ENCODE measurements at places on chromosomes 16 and 17.
A peak's percentile ranks its signal among the peaks of the same experiment; 100 is the strongest.

GRCh38 chr16:53581784-53582183 lies 78.8 kb upstream of the AKTIP start:
- no peak for DNase-seq

DNA sequence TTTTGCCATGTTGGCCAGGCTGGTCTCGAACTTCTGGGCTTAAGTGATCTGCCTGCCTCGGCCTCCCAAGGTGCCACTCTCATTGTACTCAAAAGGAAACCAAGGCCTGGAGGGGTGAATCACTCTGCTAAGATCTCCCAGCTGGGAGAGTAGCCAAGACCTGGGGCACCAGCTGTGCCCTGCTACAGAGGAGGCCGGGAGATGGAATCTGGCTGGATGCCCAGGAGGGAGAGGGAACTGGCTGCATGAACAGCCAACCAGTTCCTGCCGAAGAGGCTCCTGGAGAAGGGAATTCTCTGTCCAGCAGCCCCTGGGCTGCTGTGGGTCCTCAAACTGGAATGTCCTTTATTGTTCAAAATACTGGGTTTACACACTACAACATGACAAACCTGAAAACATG lies 238.7 kb upstream of the CIBAR2 start:
- DNase-seq = peak; percentile 90

GRCh38 chr17:40307001-40307730 lies 1.8 kb upstream of the RARA start:
- DNase-seq = no peak

GRCh38 chr16:55144651-55145050 lies 179.4 kb upstream of the IRX6 start:
- DNase-seq = no peak

GRCh38 chr17:65572581-65573281 lies 11.3 kb upstream of the AXIN2 start:
- no peak for DNase-seq

GRCh38 chr17:537133-537532 lies 177.5 kb downstream of the VPS53 start:
- no peak for DNase-seq

GRCh38 chr17:67285360-67285759 lies 40.4 kb upstream of the HELZ start:
- DNase-seq = no peak

DNA sequence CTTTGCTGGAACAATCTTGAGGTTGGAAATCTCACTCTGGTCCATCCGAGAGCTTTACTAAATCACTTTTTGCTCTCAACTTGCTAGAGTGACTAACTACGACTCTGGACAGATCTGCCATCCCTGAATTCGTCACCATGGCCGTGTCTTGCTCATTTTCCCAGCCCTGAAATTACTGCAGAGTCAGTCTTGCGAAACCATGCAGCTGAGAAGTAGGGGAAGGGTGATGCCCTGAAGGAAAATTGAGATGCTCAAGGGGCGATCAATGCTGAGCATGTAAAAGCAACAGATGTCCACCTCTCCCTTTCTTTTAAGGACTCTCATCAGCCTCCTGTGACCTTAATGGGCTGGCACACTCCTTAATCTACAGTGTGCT lies 18.8 kb downstream of the PCTP start:
- DNase-seq = no peak

DNA sequence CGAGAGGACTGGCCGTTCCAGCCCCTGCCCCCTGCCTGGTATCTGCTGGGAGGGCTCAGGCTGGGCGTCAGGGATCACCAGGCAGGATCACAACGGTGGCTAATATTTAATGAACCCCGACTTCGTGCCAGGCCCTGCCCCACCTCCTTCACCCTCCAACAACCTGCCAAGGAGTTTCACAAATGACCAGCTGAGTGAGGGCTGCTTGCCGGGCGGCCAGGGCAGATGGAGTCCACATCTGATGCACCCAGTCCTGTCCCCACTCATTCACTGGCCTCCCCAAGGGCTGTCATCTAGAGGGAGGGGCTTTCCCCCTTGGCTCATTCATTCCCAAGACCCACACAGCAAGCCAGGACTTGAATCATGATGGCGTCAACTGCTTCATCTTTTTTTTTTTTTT lies 17.5 kb downstream of the UBALD1 start:
- no peak for DNase-seq

DNA sequence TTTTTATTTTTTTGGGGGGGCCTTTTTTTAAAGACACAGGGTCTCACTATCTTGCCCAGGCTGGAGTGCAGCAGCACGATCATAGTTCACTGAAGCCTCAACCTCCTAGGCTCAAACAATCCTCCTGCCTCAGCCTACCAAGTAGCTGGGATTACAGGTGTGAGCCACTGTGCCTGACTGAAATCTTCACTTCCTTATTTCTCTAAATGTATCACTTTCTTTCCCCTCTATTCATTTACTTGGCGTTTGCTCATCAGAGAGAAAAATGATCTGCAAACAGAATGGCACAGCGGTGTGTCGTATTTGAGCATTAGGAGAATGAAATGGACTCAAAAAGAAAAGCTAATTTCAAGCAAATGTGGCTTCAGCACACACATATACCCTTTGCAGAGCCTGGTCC lies 44.3 kb upstream of the CDH5 start:
- no peak for DNase-seq

DNA sequence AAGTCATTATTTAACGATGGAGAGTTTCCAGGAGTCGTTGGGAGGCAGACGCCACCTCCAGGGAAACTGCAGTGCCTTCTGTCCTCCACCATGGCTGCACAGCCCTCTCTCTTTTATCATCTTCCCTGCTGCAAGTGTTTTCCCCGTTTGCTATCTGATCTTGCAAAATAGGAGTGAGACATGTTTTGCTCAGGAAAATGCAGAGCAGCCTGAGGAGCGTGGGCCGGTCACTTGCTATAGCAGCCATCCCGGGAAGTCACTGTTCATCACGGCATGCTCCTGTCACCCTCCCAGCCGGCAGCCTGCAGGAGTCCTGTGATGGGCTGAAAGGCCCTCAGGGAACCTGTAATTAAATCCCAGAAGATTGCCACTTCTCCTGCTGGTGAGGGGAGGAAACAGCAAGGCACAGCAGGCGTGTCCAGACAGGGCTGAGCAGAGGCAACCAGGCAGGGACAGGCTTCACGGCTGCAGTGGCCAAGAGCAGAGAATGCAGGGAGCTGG lies 143.1 kb downstream of the GSG1L start:
- no peak for DNase-seq

- DNase-seq = no peak
Measured at GRCh38 chr17:79354173-79354820, 256.6 kb downstream of the RBFOX3 start.

DNA sequence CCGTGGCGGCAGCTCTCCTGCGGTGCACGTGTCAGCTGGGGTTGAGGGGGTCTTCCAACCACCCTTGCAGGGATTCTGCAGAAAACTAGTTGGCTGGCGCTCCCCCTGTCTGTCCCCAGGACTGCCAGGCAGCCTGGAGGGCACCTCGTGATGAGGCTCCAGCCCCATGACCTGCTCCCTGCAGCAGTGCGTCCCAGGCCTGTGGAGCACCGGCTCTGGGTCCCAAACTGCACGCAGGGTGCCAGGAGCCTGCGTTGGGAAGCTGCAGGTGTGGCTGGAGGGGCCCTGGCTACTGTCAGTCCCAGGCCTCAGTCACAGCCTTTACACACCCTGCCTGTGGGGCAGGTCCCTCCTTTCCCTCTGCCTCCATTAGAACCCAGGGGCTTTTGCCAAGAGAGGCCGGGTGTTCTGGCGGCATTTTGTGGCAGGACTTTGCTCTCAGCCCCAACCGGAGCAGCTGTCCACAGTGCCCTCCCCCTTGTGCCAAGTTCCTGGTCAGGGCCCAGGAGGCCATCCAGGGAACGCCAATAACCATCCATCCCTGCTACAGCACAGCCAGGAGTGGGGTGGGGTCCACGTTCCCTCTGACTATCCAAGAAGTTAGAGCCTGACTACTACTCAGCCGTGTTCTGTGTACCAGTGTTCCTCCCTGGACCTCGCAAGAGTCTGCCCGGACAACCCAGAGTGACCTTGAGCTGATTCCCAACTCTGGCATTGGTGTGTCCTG lies 9.2 kb downstream of the CHMP6 start:
- DNase-seq = no peak

GRCh38 chr17:38710604-38710962 lies 5.5 kb downstream of the MLLT6 start:
- DNase-seq = no peak

DNA sequence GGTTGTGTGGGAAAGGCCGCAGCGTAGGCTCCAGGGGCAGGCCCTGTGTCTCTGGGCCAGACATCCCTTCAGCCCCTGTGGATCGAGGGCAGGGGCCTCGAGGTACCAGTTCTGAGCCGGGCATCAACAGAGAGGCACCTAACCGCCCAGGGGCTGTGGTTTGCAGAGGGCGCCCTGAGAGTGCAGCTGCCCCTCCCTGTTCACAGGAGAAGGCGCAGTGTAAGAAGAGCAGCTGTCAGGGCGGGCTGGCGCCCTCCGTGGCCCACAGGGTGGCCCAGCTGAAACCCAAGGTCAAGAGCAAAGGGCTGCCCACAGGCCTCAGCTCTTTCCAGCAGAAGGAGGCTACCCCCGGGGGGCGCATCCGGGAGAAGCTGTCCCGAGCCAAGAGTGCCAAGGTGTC lies 56.5 kb downstream of the ACTG1 start:
- DNase-seq = no peak

DNA sequence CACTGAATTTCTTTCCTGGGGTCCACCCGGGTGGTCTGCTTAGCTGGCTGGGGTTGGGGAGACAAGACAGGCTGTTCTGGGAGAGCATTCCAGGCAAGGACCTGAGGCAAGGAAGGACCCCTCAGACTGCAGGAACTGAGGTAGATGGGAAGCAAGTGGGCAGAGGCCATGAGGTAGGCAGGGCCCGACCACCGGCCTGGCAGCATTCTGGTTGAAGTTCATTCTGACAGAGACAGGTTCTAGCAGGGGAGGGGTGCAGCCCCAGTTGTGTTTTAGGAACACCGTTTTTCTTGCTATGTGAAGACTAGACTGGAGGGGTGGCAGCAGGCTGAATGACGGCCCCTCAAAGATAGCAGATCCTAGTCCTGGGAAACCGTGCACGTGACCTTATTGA lies 17.5 kb downstream of the B9D1 start:
- no peak for DNase-seq

- DNase-seq = no peak
Measured at GRCh38 chr17:73282629-73283028, 20.9 kb upstream of the CPSF4L start.

- no peak for DNase-seq
Measured at GRCh38 chr17:48646183-48647102, 20.3 kb upstream of the HOXB9 start.

GRCh38 chr17:58818654-58819053 lies 63.0 kb downstream of the PPM1E start:
- DNase-seq = no peak

DNA sequence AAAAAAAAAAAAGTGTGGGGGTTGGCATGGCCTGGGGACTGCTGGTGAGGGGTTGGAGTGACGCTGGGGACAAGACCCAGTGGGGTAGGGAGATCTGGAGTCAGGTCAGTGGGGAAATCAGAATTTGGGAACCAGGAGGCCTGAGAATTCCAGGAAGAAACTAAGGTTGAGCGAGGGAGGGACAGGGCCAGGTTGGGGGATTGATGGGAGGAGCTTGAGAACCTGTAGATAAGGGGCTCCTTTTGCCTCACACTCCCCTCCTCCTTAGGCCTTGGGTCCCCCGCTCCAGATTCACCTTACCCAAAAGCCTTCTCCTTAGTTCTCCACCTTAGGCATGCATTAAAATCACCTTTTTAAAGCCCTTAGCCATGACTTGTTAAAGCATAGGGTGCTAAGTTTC lies 8.3 kb upstream of the PYDC1 start:
- no peak for DNase-seq

DNA sequence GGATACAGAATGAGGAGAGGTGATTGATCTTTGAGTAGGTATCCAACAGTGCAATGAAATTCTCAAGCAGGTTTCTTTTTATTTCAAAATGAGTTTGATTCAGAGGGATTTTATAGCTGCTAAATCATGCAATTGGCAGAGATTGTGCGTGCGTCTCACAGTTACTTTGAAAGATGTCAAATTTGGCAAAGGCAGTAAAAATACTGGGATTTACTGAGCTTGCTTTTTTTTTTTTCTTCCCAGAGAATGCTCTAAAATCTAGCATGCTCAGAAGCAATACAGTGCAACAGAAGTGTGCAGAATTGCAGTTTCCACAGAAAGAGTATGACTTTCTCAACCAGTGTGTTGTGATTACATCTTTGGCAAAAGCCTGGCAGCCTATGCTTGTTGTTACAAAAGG lies 410.7 kb upstream of the GOT2 start:
- no peak for DNase-seq

- DNase-seq = no peak
Measured at GRCh38 chr17:56478836-56479447, 114.6 kb upstream of the NOG start.

- DNase-seq = no peak
Measured at GRCh38 chr17:21842332-21843317, 150.3 kb downstream of the KCNJ18 start.

DNA sequence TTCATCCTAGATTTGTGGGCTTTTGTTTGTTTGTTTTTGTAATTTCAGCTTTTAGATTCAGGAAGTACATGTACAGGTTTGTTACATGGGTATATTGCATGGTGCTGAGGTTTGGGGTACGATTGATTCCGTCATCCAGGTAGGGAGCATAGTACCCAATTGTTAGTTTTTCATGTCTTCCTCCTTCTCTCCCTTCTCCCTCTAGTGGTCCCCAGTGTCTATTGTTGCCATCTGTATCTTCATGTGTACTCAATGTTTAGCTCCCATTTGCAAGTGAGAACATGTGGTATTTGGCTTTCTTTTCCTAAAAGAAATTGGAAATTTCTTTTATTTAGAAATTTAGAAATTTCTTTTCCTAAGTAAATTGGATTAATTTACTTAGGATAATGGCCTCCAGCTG lies 37.1 kb upstream of the BCAS3 start:
- DNase-seq = no peak

DNA sequence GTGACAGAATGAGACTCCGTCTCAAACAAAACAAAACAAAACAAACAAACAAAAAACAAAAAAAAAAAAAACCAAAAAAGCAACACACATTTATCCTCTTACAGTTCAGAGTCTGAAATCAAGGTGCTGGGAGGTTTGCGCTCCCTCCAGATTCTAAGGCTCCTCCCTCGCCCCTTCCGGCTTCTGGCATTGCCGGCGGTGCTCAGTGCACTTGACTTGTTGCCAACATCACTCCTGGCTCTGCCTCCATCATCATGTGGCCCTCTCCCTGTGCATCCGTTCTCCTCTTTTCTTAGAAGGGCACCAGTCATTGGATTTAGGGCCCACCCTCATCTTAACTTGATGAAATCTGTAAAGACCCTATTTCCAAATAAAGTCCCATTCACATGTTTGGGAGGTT lies 73.8 kb downstream of the RBFOX3 start:
- no peak for DNase-seq

GRCh38 chr17:1217089-1217385 lies 37.3 kb upstream of the ABR start:
- no peak for DNase-seq

GRCh38 chr16:48284772-48285409 lies 37.6 kb upstream of the ABCC11 start:
- DNase-seq = no peak

- DNase-seq = no peak
Measured at GRCh38 chr16:89093602-89094251, at the start of gene ACSF3. TSS of gene ACSF3 (plus strand) at chr16:89093852. CDS start at chr16:89100682, 6,830 bp downstream.

- no peak for DNase-seq
Measured at GRCh38 chr17:71378741-71379140, 742.1 kb upstream of the SOX9 start.

- DNase-seq = no peak
Measured at GRCh38 chr17:8746501-8747236, 2.0 kb upstream of the CCDC42 start.

- DNase-seq = peak; percentile 82
Measured at GRCh38 chr17:1648963-1649843, 463 bp downstream of the RILP start.

All from thoracic aorta (tissue), 2 donors.